ENCODE measurements at places on chromosomes 6 and 20. TPM values are rescaled to one million over a fixed set of nuclear protein-coding genes. Genes with fewer than 3 reads are reported as not detected.

The DLL1 gene
- 34.3 TPM for total RNA-seq

The SUMO4 gene
- 1.3 TPM for total RNA-seq

The CCR6 gene
- not detected for total RNA-seq

DNA sequence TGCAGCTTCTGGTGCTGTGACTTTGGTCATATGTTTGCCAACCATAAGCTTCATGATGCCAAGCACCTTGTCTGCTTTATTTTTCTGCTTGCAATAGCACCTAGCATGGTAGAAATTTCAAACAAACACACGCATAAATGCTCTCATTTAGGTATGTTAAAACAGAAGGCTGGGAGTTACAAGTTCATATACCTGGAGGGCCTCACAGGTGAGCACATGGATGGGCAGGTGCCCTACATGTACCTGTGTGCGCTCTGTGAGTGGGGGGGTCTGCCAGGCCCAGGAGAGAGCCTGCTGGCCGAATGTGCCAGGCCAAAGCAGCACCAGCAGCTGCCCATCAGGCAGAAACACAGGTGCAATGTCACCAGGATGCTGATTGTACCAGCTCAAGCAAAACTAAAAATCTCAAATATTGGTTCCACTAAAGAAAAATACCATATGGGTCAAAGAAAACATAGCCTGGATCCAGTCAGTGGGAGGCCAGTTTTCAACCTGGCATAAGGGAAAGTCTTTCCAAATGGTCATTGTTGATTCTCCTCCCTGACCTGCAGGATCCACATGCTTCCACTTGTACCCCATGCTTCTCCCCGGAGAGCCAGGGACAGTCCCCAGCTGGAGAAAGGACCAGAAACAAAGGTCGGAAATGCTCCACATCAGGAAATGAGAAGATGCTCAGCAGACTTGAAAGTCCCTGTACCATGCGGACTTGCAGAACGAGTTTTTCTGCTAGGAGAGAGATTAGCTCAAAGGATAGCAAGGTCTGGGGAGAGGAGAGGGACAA, 7.2 kb upstream of the PFDN4 start:
- DNase-seq: no peak

The BPIFB4 gene
- not detected for total RNA-seq

DNA sequence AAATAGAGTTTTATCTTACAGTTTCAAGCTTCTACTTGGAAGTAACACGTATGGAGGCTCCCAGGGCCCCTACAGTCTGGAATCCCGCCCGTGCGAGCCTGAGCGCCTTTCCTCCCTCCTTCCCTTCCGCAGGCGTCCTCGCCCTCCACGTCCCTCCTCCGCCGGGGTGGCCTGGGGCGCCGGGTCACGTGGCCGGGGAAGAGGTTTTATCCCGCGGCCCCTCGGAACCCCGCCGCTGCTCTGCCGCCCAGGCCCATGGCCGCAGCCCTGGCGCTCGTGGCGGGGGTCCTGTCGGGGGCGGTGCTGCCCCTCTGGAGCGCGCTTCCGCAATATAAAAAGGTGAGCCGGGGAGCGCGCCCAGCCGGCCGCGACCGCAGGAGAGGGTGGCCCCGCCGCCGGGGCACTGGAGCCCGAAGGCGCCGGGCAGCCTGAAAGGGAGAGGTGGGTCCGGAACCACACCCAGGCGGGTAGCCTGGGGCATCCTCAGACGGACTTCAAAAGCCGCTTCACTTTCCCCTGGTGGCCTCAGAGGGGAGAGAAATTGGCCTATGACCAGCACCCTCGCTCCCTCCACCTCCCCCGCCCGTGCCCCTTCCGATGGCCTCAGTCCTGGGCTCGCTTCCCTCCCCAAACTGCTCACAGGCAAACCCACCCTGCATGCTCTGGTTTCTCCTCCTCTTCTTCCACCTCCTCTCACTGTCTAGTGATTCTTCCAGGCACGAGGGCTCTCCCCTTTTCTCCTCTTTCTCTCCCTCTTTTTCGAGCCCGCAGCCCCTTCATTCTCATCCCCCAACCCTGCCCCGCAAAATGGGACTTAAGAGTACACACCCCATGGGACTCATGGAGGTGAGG, at the start of gene CLPSL2:
CLPSL2 (plus strand) TSS at position 235 of the 852 bp plus-strand sequence; CDS start at position 256, 21 bp downstream.
- peak; percentile 64 for DNase-seq
